Cerebellar nuclear complex (tissue), 1 donor: ENCODE measurements at places on chromosomes 1 and 21.

DNA sequence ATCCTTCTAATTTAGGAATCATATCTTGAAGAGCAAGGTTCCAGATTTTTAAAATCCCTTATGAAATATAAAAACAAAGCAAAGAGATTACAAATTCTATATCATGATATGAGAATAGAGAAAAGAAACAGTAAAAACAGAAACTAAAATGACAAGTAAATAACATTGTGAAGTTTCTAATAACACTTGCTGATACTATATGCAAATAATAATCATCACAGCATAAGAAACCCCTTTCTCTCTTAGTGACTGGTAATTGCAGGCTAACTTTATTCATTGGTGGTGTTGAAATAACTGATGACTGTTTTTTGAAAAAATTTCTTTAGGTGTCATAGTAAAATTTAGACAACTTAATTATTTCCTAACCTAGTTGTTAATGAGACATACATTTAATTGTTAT is 281.6 kb downstream of the PLA2G4A start:
- no peak for DNase-seq

GRCh38 chr1:18890706-18891425 is 11.5 kb downstream of the ALDH4A1 start:
- DNase-seq = no peak

DNA sequence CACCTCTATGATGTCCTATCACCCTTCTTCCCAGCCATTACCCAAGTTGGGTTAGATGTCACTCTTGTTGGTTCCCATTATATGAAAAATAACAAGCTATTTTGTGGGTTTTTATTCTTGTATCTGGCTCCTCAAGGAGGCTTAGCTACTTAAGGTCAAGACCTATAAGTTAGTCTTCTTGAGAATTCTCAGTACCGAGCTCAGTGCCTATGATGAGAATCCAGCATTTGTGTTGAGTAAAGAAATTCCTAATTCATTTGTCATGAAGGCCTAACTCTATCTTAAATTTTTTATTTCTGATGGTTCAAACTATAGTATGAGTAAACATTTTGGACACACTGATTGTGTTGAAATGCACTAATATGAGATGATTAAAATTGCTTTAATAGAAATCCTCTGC is 15.9 kb downstream of the NUF2 start:
- DNase-seq = no peak

GRCh38 chr1:22870201-22870871 is 102.3 kb downstream of the LACTBL1 start:
- no peak for DNase-seq

- DNase-seq = no peak
Observed at GRCh38 chr1:29698033-29698432, 461.7 kb downstream of the PTPRU start.

DNA sequence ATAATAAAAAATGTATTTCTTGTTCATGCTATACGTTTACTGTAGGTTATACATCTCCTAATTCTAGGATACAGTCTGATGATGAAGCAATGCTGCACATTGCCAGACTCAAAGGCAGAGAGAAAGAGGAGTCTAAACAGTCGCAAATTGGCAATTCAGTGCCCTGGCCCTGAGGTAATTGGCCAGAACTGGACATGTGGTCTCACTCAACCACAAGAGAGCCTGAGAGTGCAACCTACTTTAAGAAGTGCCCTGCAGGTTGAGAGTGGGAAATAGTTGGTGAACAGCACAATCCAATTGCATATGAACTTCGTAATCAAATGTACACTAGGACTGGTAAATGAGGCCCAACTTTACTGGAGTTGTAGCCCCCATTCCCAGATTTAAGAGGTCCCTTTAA is 5.0 kb upstream of the SLC35A3 start:
- DNase-seq = no peak

DNA sequence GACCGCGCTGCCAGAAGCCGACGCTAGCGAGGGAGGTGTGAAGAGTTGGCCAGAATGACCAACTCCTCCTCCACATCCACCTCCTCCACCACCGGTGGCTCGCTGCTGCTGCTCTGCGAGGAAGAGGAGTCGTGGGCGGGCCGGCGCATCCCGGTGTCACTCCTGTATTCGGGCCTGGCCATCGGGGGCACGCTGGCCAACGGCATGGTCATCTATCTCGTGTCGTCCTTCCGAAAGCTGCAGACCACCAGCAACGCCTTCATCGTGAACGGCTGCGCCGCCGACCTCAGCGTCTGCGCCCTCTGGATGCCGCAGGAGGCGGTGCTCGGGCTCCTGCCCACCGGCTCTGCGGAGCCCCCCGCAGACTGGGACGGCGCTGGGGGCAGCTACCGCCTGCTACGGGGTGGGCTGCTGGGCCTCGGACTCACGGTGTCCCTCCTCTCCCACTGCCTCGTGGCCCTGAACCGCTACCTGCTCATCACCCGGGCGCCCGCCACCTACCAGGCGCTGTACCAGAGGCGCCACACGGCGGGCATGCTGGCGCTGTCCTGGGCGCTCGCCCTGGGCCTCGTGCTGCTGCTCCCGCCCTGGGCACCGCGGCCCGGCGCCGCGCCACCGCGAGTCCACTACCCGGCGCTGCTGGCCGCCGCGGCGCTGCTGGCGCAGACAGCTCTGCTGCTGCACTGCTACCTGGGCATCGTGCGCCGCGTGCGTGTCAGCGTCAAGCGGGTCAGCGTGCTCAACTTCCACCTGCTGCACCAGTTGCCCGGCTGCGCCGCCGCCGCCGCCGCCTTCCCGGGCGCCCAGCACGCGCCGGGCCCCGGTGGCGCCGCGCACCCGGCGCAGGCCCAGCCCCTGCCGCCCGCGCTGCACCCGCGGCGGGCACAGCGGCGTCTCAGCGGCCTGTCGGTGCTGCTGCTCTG is 1.2 kb downstream of the GPR88 start:
- DNase-seq = no peak

GRCh38 chr1:54519709-54520108 is 28.3 kb upstream of the ACOT11 start:
- no peak for DNase-seq
